ENCODE measurements at places on chromosomes 2 and 18. TPM values are rescaled to one million over a fixed set of nuclear protein-coding genes. Genes with fewer than 3 reads are reported as not detected.
A peak's percentile ranks its signal among the peaks of the same experiment; 100 is the strongest.

GRCh38 chr2:195647302-195647701 is 9.7 kb upstream of the SLC39A10 start:
- no peak for DNase-seq

GRCh38 chr2:146939991-146940685 is 904.7 kb upstream of the ACVR2A start:
- DNase-seq, result no peak

- DNase-seq, result no peak
Observed at GRCh38 chr2:186853951-186854350, 5.0 kb upstream of the ZSWIM2 start.

DNA sequence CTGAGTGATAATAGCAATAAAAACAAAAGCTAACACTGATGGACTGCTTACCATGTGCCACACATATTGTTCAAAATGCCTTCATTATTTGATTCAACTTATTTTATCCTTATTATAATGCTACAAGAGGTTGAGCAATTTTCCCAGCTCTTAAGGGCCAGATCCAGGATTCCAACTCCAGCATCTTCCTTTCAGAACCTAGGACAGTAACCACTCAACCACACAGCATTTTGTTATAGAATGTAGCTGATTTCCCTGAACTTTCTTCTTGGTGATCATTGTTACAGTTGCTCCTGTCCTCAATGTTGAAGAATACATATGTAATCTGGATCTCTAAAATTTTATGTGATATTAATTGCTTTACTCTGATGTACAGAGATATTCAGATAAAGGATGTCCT is 341.7 kb downstream of the PIK3C3 start:
- no peak for DNase-seq

GRCh38 chr2:119230219-119231185 is 6.9 kb downstream of the STEAP3 start:
- no peak for DNase-seq

DNA sequence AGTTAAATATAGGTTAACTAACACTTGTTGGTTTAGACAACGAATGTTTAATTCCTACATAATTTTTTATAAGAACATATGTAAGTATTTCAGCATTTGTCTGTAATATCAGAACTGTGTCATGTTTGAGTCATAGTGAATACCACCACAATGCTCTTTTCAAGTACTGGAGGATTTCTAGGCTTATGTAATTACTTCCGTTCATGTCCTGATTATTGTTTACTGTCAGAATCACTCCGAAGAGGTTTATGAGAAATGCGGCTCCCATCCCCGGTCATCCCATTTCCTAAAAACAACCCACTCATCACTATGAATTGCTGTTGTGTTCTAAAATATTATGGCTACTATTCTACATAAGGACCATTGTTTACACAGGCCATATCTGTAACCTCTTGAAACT is 45.1 kb downstream of the CDH19 start:
- no peak for DNase-seq

- no peak for DNase-seq
Observed at GRCh38 chr2:2896643-2897042, 481.0 kb downstream of the EIPR1 start.

DNA sequence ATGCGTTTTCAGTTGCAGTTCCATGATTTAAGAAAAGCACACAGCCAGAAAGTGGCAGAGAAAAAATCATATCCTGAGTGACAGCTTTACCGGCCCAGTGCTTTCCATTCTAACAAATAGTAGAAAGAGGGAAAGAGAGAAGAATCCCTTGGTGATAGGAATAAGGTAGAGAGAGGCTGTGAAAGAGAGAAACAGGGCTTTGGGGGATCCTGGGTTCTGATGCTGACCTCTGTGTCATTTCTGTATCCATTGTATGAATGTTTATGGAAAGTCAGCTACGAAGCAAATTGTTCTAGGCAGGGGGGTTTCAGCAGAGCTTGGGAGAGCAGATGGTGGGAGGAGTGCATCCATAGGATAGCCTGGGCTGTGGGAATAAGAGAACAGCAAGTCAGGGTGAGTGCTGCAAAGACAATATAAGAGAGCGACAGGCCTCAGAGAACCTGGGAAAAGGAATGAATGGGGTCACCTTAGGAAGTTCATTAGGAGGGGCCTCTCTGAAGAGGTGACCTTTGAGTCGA is 203.4 kb upstream of the TNP1 start:
- DNase-seq, result no peak

GRCh38 chr18:26654616-26655524 is 106.5 kb upstream of the KCTD1 start:
- DNase-seq, result no peak

- DNase-seq, result no peak
Observed at GRCh38 chr2:31903109-31903780, 107.6 kb downstream of the MEMO1 start.

DNA sequence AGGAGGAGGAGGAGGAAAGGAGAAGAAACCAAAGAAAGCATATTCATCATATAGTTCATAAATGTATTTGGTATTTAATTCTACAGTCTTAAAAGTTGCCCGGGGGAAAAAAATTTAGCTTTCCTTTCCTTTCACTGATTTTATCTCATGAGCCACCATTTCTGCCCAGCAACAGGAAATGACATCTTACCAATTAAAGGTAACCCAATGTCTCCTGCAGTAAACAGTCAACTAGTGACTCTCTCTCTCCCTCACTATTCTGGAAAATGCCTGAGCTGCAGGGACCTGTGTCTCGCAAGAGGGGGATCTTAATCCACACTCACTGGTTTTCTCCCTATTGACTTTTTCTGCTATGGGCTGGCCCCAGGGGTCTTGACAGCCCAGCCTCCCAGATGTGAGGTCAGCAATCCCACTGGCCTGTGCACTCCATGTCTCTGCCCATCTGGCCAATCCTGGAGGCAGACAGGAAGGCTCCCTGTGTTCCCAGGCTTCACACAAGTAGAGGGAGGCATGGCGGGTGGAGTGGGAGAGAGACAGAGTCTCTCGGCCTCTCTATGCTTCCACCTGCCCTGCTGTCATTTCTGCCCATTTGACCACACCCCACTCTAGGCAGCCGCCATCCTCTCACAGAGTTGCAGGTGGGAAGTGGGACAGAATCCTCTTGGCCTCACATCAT is 85.4 kb upstream of the CABLES1 start:
- peak; percentile 32 for DNase-seq

DNA sequence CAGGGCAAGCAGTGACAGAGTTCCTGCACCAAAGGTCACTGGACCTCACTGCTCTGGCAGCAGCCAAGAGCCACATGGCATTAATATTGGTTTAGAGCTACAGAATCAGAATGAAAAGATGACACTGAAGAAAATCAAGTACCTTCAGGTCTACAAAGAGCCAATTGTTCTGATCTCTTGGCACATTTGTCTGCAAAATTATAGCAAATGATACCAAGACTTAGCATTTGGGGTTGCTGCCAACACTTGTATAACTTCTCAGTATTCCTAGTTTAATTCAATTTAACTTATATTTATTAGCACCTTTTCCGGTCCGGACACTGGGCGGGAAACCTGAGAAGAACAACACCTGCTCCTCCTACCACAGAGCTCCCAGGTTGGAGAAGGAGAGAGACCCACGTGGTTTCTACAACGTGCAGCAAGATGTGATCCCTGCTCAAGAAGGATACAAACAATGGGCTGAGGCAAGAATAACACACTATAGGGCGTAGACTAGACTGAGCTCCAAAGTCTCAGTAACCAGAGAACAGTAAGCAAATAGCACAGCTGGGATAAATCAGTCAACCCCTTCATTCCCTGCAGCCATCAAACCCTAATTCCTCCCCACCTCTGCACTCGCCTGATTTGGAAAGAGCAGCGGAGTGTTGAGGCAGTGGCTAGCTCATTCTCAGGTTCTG is 2.4 kb downstream of the LRRC30 start:
- no peak for DNase-seq

DNA sequence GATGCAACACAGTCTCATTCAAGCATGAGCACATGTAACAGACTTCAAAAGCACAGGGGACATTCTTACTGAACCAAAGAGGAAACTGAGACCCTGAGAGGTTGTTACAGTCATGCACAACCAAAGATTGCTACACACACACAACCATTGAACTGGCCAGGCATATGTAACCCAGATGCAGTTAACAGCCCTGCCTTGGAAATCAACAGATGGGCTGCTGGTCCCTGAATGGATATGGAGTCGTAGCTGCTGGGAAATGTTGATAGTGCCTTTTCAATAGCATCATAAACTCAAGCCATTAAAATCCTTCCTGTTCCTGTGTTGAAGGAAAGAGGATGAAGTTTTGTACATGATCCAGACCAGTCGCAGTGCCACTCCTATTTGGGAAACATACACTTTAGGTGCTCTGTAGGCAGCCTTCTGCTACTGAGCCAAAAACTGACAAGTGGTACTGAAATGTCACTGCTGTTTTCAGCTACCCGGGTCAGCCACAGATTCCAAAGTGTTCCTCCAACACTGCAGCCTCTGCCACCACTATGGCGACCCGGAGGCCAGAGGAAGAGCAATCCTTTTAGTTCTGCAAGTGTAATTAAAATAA is 143.9 kb downstream of the CCBE1 start:
- no peak for DNase-seq

GRCh38 chr2:39902103-39902502 is 123.0 kb upstream of the THUMPD2 start:
- no peak for DNase-seq

GRCh38 chr2:239369631-239370161 is 31.1 kb downstream of the HDAC4 start:
- DNase-seq, result peak; percentile 76

The CABYR gene
- total RNA-seq, result 1.2 TPM

The GRB14 gene
- not detected for total RNA-seq

The TTR gene
- total RNA-seq, result not detected

The DLGAP1 gene
- total RNA-seq, result not detected

The ABCA12 gene
- total RNA-seq, result not detected

Measured in CD8-positive, alpha-beta memory T cell (primary cell).